ENCODE measurements at places on chromosomes 1 and 21.

- DNase-seq, result peak; percentile 83
Measured at GRCh38 chr1:113042285-113043143, 30.5 kb upstream of the LRIG2 start.

DNA sequence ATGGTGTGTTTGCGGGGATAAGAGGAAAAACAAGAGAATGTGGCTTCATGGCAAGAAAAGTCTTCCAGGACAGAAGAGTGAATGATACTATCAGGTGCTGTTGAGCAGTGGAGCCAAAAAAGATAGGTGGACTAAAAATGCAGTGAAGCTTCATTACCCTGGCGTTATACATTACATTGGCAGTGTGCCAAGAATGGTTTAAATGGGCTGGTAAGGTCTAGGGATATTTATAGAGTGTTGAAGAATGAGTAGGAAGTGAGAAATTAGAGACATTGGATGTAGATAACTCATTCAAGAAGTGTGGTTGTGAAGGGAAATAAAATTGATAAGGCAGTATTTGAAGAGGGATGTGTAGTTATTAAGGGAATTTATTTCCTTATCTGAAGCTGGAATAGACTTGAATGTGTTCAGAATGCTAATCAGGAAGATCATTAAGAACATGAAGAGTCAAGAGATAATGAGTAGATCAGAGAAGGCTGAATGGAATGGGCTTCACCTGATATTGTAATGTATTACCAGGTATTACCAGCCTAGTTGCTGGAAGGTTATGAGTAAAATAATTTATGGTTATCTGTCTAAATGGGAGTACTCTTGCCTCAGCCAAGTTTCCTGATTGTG, 72.7 kb downstream of the MAST2 start:
- DNase-seq, result no peak

DNA sequence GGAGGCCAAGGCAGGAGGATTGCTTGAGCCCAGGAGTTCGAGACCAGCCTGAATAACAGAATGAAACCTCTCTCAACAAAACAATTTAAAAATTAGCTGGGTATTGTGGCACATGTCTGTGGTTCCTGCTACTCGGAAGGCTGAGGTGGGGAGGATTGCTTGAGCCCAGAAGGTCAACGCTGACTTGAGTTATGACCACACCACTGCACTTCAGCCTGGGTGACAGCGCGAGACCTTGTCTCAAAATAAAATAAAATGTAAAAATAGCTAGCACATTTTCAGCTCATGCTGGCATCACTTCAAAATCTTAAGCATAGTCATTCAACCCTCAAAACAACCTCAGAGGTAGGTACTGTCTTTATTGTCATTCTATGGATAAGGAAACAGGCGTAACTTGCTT, 6.4 kb downstream of the JAK1 start:
- no peak for DNase-seq

GRCh38 chr1:95537176-95537575, 303.2 kb downstream of the RWDD3 start:
- DNase-seq, result no peak

DNA sequence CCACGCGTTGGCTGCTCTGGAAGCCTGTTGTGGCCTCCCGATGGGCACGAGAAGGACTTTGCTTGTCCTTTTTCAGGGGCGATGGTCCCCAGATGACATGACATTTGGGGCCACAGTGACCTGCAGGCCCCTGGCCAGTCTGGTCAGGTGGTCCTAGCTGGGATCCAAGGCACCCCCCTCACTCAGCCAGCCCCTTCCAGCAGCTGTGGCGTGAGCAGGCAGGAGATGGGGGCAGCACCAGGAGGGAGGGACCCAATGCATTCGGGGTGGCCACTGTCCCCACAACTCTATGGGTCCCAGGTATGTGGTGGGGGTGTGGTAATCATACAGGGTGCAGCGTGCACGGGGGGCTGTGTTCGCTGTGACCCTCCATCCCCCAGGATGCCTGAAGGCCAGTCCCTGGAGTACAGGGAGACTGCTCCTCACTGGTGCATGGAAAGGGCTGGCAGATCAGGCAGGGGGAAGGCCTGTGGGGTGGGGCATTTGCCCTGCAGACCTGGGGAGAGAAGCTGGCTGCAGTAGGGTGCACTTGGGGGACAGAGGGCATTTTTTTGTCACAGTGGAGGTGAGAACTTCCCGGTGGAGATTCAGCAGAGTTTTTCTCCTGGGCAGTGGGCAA, 31.7 kb downstream of the WNT3A start:
- no peak for DNase-seq

GRCh38 chr1:97647776-97648175, 273.1 kb downstream of the DPYD start:
- no peak for DNase-seq

DNA sequence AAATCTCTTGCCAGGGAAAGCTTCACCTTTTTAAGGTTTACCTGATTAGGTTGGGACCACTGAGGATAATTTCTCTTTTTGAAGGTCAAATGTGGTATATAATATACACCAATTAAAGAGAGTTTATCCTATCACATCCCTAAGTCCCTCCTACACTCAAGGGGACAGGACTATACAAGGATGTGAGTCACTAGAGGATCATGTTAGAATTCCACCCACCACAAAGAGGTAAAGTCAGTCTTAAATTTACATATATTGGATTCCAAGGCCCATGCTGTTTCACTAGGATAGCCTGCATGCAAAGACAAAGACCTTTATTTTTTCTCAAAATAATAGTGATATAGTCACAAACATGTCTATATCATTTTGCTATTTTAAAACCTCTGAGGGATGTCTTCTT, 164.4 kb downstream of the GIPC2 start:
- no peak for DNase-seq

DNA sequence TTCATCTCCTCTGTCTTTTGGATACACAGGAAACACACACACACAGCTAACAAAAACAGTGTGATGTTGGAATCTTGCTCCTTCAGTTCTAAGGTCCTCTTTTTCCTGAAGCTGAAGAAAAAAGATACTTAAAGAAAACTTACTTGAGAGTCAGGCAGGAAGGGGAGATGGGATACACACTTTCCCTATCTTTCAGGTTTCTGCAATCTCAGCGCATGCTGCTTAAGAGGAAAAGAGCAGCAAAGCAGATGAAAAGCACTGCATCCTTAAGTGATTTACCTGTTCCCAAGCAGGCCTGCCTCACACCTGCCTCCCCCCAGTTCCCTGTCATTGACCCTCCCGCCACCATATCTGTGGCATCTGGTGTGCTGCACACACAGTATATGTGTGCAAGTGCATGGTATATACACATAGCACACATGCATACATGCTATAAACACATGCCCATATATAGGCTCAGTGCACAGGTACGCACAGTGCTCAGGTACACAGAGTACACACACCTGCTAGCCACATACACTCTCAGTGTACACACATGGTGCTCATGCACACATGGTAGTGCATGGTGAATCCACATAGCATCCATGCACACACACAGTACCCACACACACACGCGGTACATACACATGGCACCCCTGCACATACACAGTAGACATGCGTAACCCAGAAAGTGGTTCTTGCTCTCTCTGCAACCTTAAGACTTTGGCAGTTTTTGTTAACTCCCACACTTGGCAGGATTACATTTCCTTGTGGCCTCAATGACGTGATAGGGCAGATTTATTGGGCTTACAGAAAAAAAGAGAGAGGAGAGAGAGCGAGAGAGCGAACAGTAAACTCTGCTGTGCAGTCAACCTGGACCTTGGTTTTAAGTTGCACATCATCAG, 166.9 kb downstream of the TOMM20 start:
- no peak for DNase-seq

- no peak for DNase-seq
Measured at GRCh38 chr1:98078596-98078995, 157.8 kb upstream of the DPYD start.

DNA sequence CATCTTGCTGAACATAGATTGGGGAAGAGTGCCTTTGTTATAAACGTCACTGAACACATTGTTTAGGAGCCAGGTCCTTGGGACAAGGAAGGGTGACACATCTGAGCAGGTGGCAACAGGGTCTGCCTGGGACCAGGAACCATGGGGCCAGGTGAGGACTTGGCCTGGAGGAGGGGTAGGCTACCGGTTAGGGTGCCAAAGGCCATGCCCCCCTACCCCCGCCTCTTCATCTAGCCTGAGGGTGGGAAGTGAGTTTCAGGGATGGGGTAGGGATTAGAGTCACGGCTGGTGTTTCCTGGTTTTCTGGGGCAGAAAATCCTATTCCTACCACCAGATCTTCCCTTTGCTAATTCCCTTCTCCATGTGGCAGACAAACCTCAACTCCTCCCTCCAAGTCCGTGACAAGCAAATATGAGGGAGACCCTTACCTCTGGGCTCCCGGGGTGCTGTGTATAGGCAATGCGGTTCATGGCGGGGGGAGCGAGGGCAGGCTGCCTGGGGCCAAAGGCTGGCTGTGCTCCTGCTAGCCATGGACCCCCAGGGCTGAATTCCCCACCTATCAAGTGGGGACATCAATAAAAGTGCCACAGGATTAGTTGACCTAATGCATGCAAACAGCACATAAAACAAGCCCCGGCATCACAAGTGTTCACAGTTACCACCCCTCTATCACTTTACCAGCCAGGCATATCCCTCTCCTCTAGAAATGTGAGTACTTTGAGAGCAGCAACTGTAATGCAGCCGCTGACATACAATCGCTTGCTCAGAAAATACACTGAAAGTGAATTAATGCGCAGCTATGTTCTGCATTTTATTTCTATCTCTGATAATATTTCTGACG, 14.5 kb downstream of the CD247 start:
- DNase-seq, result no peak

DNA sequence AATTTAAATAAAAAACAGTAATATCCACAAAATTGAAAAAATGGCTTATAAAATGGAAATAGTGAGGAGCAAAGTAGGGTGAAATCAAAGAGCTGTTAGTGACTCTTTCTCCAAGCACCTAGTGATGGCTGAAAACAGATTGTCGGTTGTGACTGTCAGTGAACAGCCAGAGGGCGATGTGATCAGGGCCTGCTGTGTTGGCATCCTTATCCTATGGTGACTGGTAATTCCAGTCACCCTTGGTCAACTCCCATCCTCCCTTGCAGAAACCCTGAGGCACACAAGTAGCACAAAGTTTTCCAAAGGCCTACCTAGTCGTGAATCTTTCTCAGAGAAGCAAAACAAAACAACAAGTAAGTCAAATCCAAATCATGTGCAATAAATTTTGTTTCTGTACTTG, 599.8 kb upstream of the CXADR start:
- DNase-seq, result no peak

GRCh38 chr1:235199441-235199840, 38.4 kb upstream of the RBM34 start:
- no peak for DNase-seq

- DNase-seq, result no peak
Measured at GRCh38 chr1:6660415-6661049, 35.9 kb downstream of the THAP3 start.

GRCh38 chr21:44024887-44025353, 12.8 kb downstream of the TRAPPC10 start:
- DNase-seq, result no peak

DNA sequence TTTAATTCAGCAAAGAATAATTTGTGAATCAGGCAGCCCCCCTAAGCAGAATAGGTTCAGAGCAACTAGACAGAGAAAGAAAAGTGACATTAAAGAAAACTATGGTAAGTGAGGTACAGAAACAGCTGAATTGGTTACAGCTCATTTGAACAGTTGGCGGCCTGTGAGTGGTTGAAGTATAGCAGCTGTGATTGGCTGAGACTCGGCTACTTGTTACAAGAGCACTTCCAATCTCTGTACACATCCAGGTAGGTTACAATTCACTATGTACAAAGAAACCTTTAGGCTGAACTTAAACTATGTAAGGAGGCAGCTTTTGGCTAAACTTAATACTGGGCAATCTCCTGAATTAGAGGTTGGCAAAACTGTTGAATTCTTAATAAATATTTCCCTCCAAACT, 171.1 kb upstream of the LHX8 start:
- DNase-seq, result no peak

DNA sequence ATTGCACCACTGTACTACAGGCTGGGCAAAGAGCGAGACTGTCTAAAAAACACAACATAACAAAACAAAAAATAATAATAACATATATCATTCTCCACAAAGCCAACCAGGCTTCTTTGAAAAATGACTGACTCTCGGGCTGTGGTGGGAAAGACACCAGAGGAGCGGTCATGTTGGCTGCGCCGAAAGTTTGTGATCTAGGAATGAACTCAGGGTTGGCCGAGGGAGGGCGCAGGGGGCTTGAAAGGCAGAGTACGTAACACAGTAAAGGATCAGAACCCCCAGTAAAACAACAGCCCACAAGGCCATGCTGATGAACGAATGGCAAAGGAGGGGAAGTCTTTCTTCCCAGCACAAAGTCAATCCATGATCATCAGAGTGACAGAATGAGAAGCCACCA, 4.7 kb downstream of the SLC35E2B start:
- no peak for DNase-seq

GRCh38 chr1:43934986-43935324, 1.4 kb downstream of the ARTN start:
- DNase-seq, result no peak

DNA sequence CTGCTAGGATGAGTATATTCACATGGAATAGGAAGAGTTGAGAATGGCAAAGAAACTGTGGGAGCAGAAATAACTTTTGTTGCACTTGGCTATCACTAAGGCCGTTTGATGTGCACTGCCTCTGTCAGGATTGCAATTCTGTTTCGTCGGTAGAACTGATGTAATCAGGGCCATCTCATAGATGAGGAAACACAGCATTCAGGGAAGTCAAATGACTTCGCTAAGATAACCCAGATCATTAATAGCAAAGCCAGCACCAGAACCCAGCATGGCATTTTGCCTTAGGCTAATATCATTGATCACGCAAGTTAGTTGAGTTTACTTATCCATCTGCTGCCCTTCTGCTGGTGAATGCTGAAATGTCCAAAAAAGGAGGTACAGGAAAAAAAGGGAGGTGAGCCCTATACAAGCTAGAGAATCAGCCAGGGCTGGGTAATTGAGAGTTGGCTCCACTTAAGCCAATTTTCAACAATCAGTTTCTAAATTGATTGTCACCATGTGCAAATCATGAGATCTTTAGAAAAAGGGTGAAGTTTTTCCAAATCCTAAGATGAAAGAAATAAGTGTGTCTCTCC, 7.6 kb downstream of the RASSF5 start:
- no peak for DNase-seq

GRCh38 chr1:201750934-201751333, 78.0 kb upstream of the IPO9 start:
- no peak for DNase-seq

DNA sequence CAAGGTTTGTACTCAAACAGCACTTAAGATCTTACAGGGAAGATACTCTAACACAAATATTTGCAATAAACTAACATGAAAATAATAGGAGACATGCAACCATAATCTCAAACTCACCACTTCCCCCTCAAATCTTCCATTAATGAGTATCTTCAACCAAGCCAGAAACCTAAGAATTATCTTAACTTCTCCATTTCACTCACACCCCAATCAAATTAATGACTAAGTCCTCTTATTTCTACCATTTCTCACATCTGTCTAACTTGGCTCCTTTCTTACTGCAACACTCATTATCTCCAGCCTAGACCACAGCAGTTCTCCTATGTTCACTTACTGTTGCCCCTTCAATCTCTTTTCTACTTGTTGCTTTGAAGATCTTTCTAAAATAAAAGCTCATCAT, 10.4 kb downstream of the RBBP5 start:
- DNase-seq, result no peak

- no peak for DNase-seq
Measured at GRCh38 chr1:8026976-8027747, 1.1 kb upstream of the ERRFI1 start.
